ENCODE measurements at places on chromosomes 11 and 22. TPM values are rescaled to one million over a fixed set of nuclear protein-coding genes. Genes with fewer than 3 reads are reported as not detected.

HSPB2 gene
- total RNA-seq = not detected

DNA sequence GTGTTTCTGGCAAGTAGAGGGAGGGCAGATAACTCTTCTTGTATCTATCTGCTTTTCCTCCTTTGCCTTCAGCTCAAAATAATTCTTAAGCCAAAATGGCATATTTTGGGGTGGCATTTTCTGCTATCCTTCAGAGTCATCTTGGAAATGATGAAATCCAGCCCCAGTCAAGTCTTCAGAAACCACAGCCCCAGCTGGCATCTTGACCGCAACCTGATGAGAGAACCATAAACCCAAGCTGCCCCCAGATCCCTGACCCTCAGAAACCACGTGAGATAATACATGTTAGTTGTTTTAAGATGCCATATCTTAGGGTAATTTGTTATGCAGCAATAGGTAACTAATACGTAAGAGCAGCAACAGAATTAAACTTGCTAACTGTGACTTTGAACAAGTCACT, 15.1 kb upstream of the PAMR1 start:
- H3K36me3 ChIP-seq = no peaks in the 10 kb centered on the region
- H3K27me3 ChIP-seq = no peaks in the 10 kb centered on the region
- no peaks in the 10 kb centered on the region for H3K4me1 ChIP-seq
- H3K27ac ChIP-seq = no peak overlapping the region
- no peak for DNase-seq

DNA sequence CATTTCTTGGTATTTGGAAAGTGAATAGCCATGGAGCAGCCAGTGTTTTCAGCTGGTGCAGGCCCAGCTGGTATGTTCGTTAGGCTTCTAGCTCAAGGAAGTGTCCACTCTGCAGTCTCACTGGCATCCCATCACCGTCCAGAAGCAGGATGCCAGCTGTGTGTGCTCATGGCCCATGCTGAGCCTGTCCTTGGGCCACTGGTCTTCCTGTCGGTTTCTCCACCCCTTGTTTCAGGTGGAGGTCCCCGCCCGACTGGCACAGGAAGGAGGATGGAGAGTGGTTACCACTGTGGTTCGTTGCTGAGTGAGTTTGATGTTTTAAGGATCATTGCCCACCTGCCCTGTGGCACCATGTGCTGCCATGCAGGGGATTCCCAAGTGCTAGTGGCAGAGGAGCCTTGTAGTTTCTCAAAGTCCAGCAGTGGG, 63.7 kb downstream of the MED15 start:
- DNase-seq = no peak
- H3K36me3 ChIP-seq = peaks cover 75% of the 10 kb centered on the region
- no peak overlapping the region for H3K27ac ChIP-seq
- H3K27me3 ChIP-seq = no peaks in the 10 kb centered on the region

DNA sequence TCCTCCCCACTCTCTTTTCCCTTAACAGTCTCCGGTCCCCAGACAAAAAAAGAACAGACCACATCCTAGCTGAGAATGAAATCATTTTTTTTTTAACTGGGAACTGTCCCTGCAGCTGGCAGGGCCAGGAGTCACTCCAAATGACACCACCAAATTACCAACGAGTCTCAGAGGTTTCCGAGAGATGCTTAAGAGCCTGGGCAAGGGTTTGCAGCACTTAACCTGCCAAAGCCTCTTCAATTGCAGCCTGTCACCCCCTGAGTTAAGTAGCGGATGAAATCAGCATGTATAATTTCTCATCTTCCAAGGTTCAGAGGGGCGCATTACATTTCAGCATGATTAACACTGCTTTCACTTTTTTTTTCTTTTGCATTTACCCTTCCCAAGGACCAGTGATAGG, 71.8 kb downstream of the TENM4 start:
- H3K4me3 ChIP-seq = no peak overlapping the region
- no peaks in the 10 kb centered on the region for H3K36me3 ChIP-seq
- no peaks in the 10 kb centered on the region for H3K4me1 ChIP-seq
- no peak for DNase-seq

DNA sequence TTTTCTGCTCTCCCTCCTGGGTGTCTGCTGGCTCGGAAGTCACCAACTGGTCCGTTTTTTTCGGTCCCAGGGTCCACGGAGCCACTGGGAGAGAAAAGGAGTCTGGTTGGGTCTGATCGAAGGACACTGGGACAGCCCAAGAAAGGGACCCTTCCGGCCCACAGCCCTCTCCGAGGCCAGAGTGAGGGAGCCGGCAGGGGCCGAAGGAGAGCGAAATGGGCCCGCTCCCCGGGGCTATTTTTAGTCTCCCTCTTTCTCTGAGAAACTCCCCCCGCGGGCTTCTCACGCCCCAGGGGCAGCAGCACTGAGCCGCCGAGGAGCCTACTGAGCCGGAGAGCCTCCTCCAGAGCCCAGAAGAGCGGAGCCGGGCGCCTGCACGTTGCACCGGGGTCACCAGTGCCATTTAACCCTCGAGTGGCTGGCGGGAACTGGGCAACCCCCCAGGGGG, 1.9 kb downstream of the ESAM start:
- no peak overlapping the region for H3K27ac ChIP-seq
- no peaks in the 10 kb centered on the region for H3K36me3 ChIP-seq
- no peak for DNase-seq
- peaks cover 31% of the 10 kb centered on the region for H3K4me1 ChIP-seq

KRTAP5-7 gene
- total RNA-seq = not detected

DNA sequence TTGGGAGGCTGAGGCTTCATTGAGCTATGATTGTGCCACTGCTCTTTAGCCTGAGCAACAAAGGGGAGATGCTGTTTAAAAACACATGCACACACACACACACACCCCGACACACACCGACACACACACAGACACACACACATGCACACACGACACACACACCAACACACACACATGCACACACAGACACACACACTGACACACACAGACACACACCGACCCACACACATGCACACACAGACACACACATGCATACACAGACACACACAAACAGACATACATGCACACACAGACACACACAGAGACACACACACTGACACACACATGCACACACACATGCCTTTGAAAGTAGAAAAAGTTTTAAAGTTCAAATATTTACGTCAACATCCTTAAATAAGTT, 5.5 kb upstream of the LTO1 start:
- no peak for DNase-seq
- H3K4me3 ChIP-seq = no peak overlapping the region
- no peak overlapping the region for H3K27ac ChIP-seq
- peaks cover 6% of the 10 kb centered on the region for H3K4me1 ChIP-seq

DNA sequence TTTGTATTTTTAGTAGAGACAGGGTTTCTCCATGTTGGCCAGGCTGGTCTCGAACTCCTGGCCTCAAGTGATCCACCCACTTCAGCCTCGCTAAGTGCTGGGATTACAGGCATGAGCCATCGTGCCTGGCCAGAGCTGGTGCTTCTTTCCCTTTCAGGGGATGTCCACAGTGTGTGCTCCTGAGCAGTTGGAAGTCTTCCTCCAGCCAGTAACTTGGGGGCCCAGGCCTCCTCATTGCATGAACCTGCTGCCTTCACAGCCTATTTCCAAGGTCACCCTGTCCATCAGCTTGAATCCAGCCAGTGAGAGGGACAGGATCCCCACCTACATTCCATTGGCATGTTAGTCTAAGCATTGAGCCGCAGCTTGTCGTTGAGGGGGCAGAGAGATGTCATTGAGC, 12.5 kb downstream of the RTL6 start:
- no peak overlapping the region for H3K4me3 ChIP-seq
- no peaks in the 10 kb centered on the region for H3K36me3 ChIP-seq
- DNase-seq = no peak
- H3K27me3 ChIP-seq = no peaks in the 10 kb centered on the region

CDKN1C gene
- total RNA-seq = 1.0 TPM

- no peaks in the 10 kb centered on the region for H3K36me3 ChIP-seq
- H3K4me3 ChIP-seq = no peak overlapping the region
- no peaks in the 10 kb centered on the region for H3K4me1 ChIP-seq
- DNase-seq = no peak
- no peak overlapping the region for H3K27ac ChIP-seq
These were observed 48.1 kb upstream of the FGF3 start for GRCh38 chr11:69867076-69868005.

GRCh38 chr11:79076526-79077115, 364.2 kb downstream of the TENM4 start:
- H3K4me1 ChIP-seq = no peaks in the 10 kb centered on the region
- no peak overlapping the region for H3K27ac ChIP-seq
- DNase-seq = no peak
- no peaks in the 10 kb centered on the region for H3K27me3 ChIP-seq

DNA sequence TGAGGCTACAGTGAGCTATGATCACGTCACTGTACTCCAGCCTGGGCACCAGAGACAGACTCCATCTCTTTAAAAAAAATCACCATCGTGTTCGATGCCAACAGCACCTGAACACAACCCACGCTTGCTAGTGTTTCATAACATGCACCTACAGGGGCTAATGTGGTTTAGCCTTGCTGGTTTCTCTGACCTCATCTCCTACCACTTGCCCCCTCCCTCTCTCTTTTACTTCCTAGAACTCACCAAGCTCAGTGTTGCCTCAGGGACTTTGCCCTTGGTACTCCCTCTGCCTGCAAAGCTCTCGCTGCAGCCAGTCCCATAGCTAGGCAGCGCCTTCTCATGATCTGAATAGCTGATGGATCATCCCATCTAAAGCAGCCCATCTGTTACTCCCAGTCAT, 99.8 kb downstream of the FBXO7 start:
- no peaks in the 10 kb centered on the region for H3K4me1 ChIP-seq
- H3K27me3 ChIP-seq = no peaks in the 10 kb centered on the region
- no peaks in the 10 kb centered on the region for H3K36me3 ChIP-seq

RAB38 gene
- total RNA-seq = 3.7 TPM

DNA sequence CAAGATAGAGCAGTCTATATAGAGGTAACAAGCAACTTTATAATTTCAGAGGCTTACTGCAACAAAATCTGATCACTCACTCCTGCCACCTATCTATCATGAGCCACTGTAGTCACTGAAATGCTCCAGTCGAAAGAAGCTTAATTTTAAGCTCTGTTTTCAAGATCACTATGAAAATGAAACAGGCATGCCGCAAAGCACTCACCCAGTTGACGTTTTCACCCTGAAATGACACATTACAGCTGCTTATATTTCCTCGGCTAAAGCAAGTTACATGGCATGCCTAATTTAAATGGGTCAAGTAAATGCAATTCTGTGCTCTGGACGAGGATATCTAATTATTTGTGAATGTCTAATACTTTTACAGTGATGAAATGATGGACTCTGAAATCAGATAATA, 616.3 kb downstream of the FAM181B start:
- H3K27me3 ChIP-seq = no peaks in the 10 kb centered on the region
- H3K36me3 ChIP-seq = no peaks in the 10 kb centered on the region
- H3K27ac ChIP-seq = no peak overlapping the region
- H3K4me1 ChIP-seq = no peaks in the 10 kb centered on the region
- no peak overlapping the region for H3K4me3 ChIP-seq

- DNase-seq = no peak
- H3K4me3 ChIP-seq = no peak overlapping the region
- peaks cover 13% of the 10 kb centered on the region for H3K27me3 ChIP-seq
- no peaks in the 10 kb centered on the region for H3K4me1 ChIP-seq
- no peak overlapping the region for H3K27ac ChIP-seq
These were observed 110.8 kb downstream of the WNT7B start for GRCh38 chr22:45866126-45866645.

GRCh38 chr11:61037441-61038093, 64.7 kb upstream of the CD5 start:
- H3K27me3 ChIP-seq = no peaks in the 10 kb centered on the region
- peaks cover 54% of the 10 kb centered on the region for H3K4me1 ChIP-seq
- H3K4me3 ChIP-seq = no peak overlapping the region
- H3K27ac ChIP-seq = no peak overlapping the region
- H3K36me3 ChIP-seq = no peaks in the 10 kb centered on the region

DNA sequence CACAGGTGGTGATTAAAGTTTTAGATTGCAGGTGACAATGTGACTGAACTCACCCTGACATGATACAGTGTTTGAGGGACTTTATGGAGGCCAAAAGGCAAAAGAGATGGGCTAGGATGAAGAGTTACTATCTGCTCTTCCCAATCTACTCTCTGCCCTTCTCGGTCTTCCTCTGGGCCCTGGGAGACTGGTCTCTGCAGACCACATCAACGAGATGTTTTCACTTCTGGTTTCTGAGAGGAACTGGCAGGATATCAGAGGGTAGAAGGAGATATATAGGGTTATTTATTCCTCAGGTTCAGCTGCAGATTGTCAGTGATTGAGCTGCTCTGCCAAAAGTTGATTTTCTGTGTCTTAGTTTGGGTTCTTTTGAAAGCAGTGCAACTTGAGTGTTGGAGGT, 32.4 kb upstream of the CD44 start:
- H3K4me3 ChIP-seq = no peak overlapping the region
- H3K27me3 ChIP-seq = no peaks in the 10 kb centered on the region
- no peak overlapping the region for H3K27ac ChIP-seq
- no peaks in the 10 kb centered on the region for H3K36me3 ChIP-seq
- peaks cover 54% of the 10 kb centered on the region for H3K4me1 ChIP-seq
- DNase-seq = no peak

- H3K4me1 ChIP-seq = no peaks in the 10 kb centered on the region
- H3K36me3 ChIP-seq = no peaks in the 10 kb centered on the region
- no peak overlapping the region for H3K27ac ChIP-seq
- DNase-seq = no peak
These were observed 418.6 kb downstream of the FAM181B start for GRCh38 chr11:82315093-82315492.

GRCh38 chr22:46897246-46897623, 134.8 kb downstream of the TBC1D22A start:
- H3K27ac ChIP-seq = no peak overlapping the region
- no peaks in the 10 kb centered on the region for H3K36me3 ChIP-seq
- no peaks in the 10 kb centered on the region for H3K4me1 ChIP-seq
- no peak for DNase-seq
- no peaks in the 10 kb centered on the region for H3K27me3 ChIP-seq
- H3K4me3 ChIP-seq = no peak overlapping the region

GRCh38 chr11:69369945-69370344, 76.0 kb downstream of the MYEOV start:
- H3K36me3 ChIP-seq = no peaks in the 10 kb centered on the region
- no peak overlapping the region for H3K4me3 ChIP-seq
- H3K27ac ChIP-seq = no peak overlapping the region
- no peaks in the 10 kb centered on the region for H3K4me1 ChIP-seq
- H3K27me3 ChIP-seq = no peaks in the 10 kb centered on the region

DNA sequence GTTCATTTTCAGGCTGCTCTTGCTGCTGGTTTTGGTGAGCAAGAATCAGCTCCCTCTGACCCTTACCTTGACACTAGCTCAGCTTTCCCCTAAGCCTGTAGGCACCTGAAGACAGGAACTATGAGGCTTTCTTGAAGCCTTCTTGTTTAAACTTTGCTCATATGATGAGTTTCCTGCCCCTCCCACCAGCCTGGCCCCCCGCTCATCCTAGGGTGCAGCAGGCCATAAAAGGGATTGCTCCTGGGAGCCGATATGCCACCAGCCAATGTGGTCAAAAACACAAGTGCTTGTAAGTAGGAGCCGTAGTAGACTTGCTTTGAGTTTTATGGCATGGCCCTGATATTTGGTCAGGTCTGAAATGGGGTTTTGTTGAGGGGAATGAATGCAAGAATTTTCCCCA, 164.7 kb downstream of the DSCAML1 start:
- no peak for DNase-seq
- H3K27ac ChIP-seq = no peak overlapping the region
- H3K36me3 ChIP-seq = no peaks in the 10 kb centered on the region
- H3K4me3 ChIP-seq = no peak overlapping the region

GRCh38 chr11:71300187-71300586, 47.8 kb upstream of the SHANK2 start:
- no peak overlapping the region for H3K27ac ChIP-seq
- no peak overlapping the region for H3K4me3 ChIP-seq
- H3K27me3 ChIP-seq = no peaks in the 10 kb centered on the region

GRCh38 chr11:65816696-65817095, 17.1 kb upstream of the SNX32 start:
- H3K4me3 ChIP-seq = no peak overlapping the region
- no peaks in the 10 kb centered on the region for H3K36me3 ChIP-seq
- peaks cover 10% of the 10 kb centered on the region for H3K4me1 ChIP-seq
- no peak overlapping the region for H3K27ac ChIP-seq
- DNase-seq = no peak

Measured in CD8-positive, alpha-beta memory T cell (primary cell).